ENCODE measurements at places on chromosomes 7 and 10.

DNA sequence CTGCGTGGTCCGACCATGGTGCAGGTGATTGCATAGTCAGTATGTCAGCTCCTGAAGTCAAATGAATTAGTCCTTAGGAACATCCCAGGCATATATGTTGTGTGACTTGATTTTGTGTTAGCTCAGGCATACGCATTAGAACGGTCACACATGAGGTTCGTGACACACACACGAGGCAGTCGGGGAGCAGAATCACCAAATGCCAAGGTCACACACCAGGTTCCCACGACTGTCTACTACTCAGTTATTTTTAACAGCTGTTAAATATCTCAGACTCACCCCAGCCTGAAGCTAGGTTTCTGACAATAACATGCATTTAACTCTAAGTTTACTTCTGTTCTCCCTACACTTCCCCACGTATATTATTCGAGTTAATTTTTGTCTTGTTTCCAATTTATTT is 54.8 kb downstream of the DYNC2I1 start:
- no peak for DNase-seq

DNA sequence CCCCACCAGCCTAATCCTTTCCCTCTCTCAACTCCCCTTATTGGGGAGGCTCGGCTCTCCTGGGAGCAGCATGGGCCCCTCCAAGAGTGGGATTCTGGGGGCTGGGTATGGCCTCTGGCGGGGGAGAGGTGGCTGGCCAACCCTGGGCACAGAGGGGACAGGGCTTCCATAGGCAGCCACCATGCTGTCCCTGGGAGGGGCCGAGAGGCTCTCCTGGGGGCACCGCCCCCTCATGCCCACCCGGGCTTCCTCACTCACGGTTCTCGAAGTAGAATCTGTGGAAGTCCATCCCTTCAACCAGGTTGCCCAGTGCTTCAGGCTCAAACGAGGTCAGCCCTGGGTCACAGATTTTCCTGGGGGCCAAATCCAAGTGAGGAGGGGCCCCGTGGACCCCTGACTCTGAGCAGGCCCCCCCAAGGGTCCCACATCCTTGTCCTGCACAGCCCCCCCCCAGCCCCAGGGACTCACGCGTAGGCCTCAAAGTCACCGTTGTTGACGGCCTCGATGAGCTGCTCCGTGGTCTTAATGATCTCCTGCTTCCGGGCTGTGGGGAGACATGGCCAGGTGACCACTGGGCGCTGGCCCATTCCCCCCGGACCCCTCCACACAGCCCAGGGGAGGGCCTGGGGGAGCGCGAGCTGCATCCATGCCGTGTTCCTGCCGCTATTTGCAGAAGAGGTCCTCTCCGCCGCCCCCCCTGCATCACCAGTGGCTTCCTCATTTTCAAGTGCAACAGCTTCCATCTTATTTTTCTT is 19.8 kb downstream of the YKT6 start:
- DNase-seq, result no peak

- no peak for DNase-seq
Measured at GRCh38 chr10:73556855-73557254, 34.3 kb downstream of the USP54 start.

- no peak for DNase-seq
Measured at GRCh38 chr7:114932991-114933390, 11.1 kb downstream of the MDFIC start.

DNA sequence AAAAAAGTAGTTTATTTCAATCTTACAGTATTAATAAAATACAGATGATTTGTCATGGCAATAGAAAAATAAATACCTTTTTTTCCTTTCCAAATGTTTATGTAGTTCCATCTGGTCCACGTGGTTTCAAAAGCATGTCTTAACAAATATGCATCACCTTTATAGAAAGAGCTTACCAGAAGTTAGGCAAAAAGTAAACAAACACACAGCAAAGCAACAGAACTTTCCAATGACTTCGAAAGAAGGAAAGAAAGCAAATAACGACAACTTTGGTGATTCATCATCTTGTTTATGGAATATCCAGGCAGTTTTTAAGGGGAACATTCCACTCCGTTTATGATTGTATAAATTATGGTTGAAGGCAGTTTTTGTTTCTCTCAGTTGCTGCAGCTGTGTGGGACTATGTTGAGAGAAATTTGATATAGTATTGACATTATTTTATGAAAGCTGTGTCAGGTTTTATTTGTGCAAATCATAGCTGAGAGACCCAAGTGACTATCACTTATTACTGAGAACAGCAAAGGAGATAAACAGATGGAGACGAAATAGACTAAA is 203.1 kb downstream of the CDC14C start:
- no peak for DNase-seq

DNA sequence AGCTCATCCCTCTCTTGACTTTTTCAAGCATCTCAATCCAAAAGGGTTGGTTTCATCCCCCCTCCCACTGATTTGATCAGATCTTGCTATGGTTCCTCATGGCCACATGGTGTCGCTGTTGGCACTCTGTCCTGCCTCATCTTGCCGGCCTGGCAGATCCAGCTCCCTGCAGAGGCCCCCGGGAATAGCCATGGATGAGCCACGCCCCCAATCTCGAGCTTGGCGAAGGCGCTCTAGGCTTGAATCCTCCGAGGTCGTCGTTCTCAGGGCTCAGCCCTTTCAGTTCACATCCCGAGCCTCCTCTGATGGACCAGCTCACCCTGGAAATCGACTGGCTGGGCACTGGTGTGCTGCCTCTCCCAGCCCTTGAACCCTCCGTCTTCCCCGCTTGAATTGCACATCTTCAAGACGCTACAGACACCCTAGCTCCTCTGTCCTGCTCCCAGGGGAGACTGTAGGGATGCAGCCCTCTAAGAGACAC is 628.7 kb downstream of the TYW1 start:
- no peak for DNase-seq

GRCh38 chr10:27601503-27601902 is 97.4 kb downstream of the RAB18 start:
- no peak for DNase-seq

GRCh38 chr10:110610308-110610774 is 33.8 kb upstream of the RBM20 start:
- peak; percentile 22 for DNase-seq

DNA sequence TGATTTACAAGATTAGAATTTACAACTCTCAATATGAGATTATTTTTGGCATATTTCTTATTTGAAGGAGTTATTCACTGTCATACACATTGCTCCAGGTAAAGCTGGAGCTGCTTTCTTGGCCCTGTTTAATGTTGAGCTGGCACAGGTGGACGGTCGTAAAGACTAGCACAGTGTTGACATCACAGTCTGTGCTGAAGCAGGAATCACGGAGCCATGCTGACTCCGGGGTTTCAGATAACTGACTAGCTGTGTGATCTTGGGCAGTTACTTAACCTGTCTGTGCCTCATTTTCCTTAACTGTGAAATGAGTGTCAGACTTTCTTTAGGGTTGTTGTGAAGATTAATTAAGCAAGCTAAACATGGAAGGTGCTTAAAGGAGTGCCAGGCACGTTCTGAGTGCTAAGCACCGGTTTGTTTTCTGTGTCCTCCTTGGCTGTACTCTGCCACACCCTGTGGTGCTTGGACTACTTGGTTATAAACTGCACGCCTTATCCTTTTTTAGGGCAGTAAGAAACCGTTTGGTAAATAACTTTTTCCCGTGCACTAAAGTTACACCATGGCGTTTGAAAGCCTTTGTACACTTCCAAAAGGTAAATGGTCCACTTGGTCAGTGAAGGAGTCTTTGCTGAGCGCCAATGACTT is 47.7 kb downstream of the DYNC2I1 start:
- no peak for DNase-seq

DNA sequence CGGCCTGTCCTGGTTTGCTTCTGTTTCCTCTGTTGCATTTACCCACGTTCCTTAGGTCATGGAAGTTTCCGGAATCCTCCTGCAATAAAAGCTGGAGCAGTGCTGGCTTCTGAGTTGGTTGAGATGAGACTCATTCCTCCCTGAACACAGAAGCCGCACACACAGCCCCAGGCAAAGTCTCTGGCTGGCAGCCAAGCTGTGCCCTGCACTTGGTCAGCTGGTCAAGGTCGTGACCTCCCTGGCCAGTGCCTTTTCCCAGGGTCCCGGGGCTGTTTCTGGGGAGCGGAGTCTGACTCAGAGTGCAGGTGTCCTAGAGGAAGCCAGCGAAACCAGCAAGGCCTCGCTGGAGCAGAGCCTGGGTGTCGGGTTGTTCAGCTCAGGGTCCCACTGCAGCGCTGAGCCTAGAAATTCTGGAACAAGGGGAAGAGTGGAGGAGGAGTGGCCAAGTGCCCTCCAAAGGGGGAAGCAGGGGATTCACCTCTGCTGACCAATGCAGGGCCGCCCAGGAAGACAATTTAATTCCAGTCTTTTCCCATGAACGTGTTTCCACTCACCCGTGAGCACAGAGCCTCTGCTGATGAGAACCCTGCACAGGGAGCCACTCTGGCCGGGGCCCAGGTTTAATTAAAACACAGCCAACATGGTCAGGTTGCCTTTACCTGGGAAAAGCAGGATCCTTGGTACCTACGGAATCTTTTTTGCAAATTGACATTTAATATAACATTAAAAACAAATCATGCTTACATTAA is 245.5 kb upstream of the PPP2R2D start:
- no peak for DNase-seq

DNA sequence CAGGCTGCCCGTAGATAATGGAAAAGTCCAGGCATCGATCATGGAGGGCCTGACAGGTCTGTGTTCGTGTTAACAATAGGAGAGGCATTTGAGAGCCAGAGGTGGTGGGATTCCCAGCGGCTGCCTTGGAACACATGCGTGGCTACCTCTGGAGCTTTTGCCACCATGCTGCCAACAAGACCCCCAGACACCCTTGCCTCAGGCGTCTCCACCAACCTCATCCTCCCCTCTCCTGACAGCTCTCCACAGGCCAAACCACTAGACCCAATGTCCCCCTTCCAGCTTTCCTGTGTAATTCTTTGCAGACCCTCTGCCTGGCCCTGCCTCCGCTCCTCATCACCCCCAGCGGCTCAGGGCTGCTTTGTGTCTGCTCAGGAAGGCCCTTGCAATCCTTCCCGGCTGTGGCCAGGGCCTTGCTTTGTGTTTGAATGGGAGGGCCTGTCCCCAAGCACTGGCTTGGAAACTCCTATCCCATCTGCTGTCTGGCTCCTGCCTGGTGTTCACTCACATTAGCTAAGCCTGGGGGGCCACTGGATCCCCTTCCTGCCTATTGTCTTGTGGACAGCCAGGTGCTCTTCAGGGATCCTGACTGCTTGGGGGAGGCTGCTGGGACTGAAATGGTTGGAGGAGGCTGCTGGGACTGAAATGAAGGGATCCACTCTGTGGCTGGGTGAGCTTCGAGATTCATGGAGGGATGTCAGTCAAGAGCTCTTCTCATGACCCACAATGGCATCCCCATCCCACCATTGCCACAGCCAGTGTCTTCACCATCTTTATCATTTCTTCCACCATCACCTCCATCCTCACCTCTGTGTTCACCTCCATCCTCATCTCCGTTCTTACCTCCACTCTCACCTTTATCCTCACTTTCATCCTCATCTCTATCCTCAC is 60.8 kb upstream of the ELN start:
- no peak for DNase-seq

- no peak for DNase-seq
Measured at GRCh38 chr10:5640501-5640900, 25.9 kb downstream of the ASB13 start.

GRCh38 chr7:16960337-16960965 is 78.7 kb upstream of the AGR3 start:
- no peak for DNase-seq

- no peak for DNase-seq
Measured at GRCh38 chr7:149625340-149625946, 127.8 kb upstream of the ZNF746 start.

Data from HS-5 (cell line).